ENCODE measurements at places on chromosomes 12 and 14.

DNA sequence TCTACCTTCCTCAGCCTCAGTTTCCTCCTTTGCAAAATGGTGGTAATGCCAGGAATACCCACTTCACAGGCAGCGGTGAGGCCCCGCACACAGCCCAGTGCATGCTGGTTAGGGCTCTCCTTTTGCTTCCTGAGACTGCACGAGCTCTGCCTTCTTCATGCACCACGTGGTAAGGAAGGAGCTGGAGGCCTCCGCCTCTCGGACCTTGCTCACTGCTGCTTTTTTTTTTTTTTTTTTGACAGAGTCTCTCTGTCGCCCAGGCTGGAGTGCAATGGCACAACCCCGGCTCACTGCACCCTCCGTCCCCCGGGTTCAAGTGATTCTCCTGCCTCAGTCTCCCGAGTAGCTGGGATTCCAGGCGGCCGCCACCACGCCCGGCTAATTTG is 18.1 kb downstream of the TAMALIN start:
- DNase-seq: no peak

DNA sequence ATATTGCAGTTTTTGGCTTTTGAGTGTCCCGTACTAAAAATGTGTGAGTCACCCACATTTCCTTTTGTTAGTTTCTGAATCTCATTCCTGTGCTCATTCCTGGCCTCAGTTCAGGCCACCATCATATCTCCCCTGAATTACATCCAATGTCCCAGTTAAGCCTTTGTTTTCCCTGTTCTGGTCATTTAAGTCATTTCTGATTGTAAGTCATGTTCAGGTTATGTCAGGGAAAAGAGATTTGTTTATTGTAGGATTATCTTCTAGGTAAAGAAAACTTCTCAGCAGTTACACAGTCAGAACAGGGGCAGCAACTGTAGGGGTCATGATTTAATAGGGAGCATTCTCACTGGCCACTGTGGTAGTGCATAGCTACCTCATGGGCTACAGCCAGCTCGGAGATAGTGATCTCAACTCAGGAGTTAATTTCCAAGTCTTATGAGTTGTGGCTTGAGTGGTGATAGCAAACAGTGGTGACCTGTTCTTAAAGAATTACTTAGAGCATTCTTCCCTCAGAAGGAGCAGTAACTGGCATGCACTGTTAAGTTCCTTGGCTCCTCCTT is 6.7 kb downstream of the DDX47 start:
- no peak for DNase-seq

DNA sequence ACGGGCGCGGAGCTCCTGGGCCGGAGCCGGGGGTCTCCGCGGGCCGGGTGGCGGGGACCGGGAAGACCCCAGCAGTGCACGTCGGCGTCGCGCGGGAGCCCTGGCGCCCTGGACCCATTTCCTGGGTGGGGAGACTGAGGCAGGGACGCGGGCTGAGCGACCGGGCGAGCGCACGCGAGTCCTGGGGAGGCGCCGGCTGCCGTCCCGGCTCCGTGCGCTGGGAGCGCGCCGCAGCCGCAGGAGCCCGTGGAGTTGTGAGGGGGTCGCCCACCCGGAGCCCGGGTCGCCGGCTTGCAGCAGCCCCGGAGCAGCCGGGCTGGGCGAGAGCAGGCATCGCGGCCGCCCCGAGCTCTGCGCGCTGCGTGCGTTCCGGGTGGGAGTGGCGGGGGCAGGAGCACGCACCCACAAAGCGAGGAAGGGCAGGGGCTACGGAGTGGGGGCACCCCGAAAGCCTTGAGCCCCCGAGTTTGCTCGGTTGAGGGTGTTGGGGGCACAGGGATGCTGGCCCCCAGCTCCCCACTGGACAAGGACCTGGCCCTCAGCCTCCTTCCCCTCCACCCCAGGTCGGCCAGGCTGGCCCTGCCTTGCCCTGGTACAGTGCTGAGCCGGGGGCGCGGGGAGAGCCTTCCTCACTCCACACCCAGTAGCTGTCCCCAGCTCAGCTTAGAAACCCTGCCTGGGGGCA is 620 bp downstream of the MMP17 start:
- DNase-seq: peak; percentile 26

GRCh38 chr12:131694116-131694838 is 16.6 kb upstream of the SFSWAP start:
- DNase-seq: no peak

DNA sequence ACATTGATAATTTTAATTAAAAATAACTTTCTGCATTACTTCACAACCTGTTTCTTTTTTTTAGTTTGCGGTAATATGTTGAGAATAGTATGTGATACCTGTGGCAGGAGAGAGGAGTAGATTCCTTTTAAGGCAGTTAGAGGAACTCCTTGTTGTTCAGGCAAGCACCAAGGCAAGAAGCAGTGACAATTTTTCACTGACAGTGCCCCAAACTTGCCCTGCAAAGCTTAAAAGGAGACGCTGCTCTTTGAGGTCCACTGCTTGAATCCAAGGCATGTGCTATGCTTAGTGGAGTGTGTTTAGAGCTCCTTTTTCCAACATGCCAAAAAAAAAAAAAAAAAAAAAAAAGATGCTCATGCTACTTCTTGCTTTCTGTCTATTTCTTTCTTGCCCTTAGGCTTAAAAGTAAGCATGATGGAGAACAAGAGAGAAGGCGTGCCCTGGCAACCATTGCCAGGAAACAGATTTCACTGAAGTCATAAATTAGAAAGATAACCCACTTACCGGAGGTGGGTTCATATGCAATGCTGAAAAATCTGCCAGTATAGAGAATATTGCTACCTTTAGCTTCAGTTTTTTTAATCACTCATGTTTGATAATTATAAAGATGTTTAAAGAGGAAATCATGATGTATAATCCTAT is 58.3 kb upstream of the DYRK2 start:
- DNase-seq: no peak

GRCh38 chr12:8078398-8078797 is 3.7 kb upstream of the NECAP1 start:
- DNase-seq: peak; percentile 66

GRCh38 chr12:56007564-56008559 is 10.8 kb downstream of the SUOX start:
- DNase-seq: no peak

DNA sequence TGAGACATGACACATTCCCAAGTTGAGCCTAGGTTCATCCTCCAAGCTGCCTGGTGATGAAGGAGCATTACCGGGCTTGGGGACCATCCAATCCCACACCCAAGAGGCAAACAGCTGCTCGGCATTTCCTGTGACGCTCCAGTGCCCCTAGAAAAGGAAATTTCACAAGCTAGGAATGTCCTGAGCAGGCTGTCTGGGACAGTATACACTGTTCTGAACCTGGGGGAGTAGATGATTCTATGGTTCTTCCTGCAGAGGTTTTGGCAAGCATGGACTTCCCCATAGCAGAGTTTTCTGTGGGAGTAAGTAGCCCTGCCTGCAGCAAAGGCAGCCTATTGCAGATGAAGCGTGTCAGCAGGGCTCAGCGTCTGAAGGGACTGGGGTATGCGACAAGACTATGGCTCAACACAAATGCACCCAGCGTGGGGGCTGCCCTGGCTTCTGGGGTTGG is 47.4 kb upstream of the SRSF5 start:
- DNase-seq: peak; percentile 95

DNA sequence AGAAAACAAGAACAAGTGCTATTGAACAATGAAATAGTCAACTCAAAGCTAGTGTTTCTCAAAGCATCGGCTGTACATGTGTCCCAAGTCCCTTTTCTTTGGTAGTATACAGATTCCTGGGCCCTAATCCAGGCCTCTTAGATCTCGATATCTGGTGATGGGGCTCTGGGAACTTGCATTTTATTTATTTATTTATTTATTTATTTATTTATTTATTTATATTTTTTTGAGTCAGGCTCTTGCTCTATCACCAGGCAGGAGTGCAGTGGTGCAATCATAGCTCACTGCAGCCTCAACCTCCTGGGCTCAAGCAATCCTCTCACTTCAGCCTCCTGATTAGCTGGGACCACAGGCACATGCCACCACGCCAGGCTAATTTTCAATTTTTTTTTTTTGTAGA is 17.1 kb downstream of the SYNDIG1L start:
- DNase-seq: no peak

DNA sequence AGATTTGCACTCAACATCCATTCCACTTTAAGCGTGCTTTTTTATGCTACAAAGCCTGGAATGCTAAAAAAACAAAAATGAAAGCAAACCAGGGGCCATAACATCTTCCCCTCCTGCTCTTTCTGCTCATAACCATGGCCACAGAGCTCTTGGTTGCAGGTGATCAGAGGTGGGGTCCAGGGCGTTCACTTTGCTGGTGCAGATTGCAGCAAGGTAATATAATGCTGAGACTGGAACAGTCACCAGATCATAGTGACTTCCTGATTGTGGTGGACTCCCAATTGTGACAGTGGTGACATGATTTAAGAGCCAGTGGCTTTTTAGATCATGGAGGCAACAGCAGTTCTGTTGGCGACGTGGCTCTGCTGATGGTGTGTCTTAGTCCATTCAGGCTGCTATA is 115.0 kb upstream of the CPM start:
- no peak for DNase-seq

DNA sequence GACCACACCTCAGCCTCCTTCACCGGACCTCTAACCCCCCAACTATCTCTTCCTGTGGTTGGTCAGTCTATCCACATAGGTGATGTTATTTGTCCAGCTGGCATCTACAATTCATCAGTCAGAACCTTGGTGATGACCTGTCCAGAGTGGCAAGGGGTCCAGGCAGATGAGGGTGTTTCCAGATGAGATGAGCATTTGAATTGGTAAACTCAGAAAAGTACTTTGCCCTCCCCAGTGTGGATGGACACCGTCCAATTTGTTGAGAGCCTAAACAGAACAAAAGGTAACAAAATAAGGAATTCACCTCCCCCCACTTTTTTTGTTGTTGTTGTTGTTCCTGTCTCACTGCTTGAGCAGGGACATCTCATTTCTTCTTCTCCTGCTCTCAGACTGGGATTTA is 34.3 kb upstream of the LRP6 start:
- no peak for DNase-seq

DNA sequence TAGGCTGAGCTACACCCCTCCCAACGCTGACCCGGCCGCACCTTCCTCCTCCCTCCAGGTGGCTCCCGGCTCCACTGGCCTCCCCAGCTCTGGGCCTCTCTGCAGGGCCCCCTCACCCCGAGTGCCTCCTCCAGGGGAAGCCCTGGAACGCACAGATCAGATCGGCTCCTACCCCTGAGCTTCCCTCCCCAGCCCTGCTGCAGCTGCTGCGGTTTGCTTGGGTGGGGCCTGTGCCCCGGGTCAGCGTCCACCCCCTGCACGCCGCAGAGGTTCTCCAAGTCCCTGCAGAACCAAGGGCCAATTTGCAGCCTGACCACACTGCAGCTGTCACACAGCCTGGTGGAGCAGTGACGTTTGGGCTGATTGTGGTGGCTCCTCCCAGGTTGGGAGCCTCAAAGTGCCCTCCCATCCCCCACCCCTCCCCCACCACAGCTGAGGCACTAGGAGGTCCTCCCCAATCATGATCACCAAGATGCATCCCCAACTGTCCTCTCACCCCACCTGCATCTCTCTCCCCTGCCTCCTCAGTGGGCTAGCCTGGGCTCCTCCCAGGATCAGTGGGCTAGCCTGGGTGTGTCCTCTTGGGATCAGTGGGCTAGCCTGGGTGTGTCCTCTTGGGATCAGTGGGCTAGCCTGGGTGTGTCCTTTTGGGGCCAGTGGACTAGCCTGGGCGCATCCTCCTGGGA is 12.8 kb upstream of the FBRSL1 start:
- DNase-seq: no peak

DNA sequence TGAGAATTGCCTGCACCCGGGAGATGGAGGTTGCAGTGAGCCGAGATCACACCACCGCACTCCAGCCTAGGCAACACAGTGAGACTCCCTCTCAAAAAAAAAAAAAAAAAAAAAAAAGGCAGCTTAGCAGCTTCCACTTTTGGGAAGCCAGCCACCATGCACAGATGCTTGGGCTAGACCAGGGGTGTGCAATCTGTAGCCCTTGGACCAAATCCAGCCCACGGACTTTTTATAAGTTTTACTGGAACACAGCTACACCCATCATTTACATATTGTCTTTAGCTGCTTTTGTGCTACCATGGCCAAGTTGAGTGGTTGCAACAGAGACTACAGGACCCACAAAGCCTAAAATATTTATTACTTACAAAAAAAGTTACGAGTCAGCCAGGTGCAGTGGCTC is 6.7 kb downstream of the CIT start:
- DNase-seq: no peak

GRCh38 chr12:126369487-126370463 is 1304.5 kb downstream of the AACS start:
- no peak for DNase-seq

DNA sequence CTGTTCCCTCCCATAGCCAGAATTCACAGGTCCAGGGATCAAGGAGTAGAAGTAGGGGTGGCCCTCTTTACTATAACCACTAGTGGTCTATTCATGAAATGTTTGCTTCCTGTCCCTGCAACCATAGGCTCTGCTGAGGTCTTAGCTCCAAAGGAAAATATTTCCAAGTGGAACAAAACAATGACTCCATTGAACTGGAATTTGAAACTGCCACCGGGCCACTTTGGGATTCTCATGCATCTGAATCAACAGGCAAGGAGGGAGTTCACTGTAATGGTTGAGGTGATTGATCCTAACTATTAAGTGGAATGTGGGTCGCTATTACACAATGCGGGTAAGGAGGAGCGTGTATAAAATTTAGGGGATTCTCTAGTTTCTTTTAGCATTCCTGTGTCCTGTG is 197.0 kb downstream of the ETNK1 start:
- no peak for DNase-seq

DNA sequence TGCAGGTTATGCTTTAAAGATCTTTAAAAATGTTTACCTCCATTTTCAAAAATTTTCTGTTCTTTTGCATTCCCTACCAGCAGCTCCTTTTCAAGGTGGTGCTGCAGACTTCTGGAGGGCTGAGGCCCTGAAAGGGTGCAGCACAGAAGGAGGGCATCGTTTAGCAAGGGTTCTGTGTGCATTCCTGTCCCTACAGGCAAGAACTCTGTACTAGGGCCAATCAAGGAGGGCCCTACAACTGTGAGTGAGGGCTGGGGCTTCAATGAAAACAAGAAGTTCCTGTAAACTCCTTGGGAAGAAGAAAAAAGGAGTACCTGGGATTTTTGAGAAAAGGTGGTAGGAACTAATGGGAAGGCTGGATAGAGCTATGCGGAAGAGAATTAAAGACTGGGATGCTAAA is 50.7 kb upstream of the CSRP2 start:
- DNase-seq: no peak

DNA sequence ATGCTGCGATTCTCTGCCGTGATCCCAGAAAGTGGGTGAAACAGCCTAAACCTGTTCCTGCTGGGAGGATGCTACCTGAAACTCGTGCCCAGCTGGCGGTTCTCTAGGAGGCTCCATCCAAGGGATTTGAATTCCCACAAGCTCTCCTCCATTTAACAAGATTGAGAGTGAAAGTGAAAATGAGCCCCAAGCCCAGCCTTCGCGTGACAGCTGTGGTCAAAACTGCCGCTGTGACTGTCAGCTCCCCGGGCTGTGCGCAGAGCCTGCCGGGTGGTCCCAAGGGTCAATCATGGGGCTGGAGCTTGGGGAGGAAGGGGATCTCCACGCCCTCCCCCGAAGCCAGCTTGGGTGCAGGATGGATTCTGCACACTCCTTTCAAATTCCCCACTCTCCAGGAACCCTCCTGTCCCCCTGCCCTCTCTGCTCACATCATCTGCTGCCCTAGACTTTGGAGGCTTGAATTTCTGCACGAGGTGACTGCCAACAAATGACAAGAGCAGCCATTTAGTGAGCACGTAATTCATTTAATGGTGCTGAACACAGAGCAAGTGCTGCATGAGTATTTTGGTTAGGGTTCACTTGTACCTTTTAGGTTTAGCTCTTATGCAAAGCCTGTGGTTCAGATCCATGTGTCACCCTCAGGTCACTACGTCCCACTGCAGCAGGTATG is 5.3 kb downstream of the ASB2 start:
- DNase-seq: no peak

- no peak for DNase-seq
Measured at GRCh38 chr14:103097994-103098957, 3.8 kb downstream of the EXOC3L4 start.

- DNase-seq: no peak
Measured at GRCh38 chr14:66036547-66036946, 449.6 kb upstream of the CCDC196 start.
